Adipocyte (in vitro differentiated cells): ENCODE measurements at places on chromosomes 5 and 9.

DNA sequence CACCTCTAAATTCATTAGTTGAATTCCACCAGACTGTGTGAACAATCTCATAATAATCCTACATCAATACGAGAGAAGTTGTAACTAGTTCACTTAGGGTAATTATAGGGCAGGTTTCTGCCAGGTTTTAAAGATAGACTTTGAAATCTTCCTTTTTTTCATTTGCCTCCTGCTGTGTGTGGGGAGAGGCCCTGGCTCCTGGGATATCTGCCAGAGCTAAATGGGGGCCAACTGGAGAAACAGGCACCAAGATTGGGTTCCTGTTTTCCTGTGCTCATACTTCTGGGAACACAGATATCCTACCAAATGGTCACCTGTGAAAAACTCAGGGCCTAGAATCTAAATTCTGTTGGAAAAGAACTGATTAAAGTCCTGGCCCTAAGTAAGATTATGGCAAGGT lies 42.3 kb downstream of the SH3RF2 start:
- DNase-seq = no peak

DNA sequence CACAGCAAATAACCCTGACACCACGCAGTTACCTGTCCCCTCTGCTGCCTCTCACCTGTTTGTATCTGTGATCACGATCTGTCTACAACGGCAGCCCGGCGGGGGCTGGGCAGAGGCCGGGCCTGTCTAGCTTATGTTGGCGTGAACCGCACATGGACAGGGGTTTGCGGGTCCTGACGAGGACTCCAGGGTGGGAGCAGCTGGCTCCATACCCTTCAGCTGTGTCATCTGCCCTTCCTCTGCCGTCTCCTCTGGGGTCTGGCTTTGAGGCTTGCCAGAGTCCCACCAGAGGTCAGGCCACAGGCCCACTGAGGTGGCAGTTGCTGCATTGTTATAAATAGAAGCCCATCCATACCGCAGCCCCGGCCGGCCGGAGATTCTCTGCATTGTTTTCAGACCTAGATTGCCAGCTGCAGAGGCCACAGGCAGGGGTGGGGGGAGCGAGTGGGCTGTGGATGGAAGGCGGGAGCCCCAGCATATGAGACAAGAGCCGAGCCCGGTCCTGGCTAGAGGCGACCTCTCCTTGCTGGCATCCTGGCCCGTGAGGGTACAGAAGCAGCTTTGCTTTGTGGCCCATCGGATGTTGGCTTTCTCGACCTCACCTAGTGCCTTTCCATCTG lies 37.8 kb downstream of the FAM78A start:
- DNase-seq = peak; percentile 13

DNA sequence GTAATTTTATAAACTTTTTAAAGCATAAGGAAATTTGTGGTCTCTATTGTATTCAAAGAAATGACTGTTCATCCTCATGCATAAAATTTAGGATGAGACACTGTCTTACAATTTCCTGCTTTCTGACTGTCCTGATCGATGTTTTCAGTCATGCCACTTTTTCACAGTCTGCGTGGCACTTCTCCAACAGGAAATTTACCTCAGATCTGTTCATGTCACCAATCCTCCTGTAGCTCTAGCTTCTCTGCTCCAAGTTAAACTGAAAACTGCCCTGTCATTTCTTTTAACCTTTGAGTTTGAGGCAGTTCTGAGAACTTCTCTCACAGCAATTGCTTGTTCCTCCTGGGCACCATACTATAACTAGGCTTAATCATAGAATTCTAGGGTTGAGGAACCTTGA lies 455.1 kb downstream of the EFNA5 start:
- no peak for DNase-seq

- DNase-seq = no peak
Measured at GRCh38 chr9:112112941-112113681, 62.0 kb downstream of the SUSD1 start.

DNA sequence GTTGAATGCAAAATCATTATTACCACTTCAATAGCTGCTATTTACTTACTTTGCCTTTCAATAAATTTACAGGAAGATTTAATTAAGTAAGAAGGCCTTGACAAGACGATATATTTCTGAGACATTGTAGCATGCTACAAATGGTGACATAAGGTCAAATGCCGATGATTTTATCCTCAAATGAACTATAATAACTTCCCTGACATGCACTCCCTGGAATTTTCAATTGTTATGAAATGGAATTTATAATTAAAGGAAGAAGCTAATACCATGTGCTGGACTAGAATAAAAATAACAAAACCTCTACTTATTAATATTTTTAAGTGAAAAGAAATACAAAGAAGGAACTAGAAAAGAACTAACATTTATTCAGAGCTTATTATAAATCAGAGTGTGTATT lies 30.2 kb upstream of the ITGA1 start:
- no peak for DNase-seq

- no peak for DNase-seq
Measured at GRCh38 chr9:89412951-89413350, 85.0 kb downstream of the SEMA4D start.

DNA sequence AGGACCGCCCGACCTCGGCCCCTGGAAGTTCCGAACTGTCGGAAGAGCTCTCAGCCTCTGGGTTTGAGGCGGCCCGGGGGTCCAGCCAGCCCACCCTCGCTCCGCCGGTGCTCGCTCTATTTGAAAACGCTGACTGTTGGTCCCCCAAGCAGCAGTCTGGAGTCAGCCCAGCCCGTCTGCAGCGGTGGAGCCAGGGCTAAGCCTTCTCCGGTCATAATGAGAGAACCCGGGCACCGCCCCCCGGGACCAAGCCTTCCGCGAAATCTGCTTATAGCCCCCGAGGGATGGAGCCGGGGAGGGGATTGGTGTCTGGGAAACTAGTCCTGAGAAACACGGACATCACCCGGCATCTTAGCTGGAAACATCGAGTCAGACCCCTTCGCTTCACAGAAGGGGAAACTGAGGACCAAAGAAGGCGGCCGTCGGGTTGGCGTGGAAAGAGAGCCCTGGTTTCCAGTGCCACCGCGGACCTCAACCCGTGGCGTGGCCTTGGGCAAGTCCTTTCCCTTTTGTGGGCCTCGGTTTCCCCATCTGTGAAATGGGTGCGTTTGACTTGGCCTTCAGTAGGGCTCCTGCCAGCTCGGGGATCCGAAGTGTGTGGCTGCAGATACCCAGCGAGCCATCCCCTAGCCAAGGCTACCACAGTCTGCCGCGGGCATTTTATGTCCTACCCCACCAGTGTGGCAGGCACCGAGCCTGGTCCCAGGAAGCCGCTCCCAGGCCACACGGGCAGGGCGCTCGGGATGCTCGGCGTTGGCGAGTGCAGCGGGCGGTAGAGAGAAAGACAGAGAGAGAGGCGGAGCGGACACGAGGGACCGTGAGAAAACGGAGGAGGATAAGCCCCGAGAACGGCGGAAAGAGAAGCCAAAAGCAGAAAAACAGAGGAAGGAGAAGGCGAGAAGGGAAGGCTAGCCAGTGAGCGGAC lies 857 bp downstream of the ADAM19 start:
- peak; percentile 76 for DNase-seq

GRCh38 chr5:31733371-31733770 lies 94.4 kb downstream of the PDZD2 start:
- DNase-seq = no peak

- peak; percentile 46 for DNase-seq
Measured at GRCh38 chr9:93127395-93127911, 6.6 kb downstream of the NINJ1 start.

GRCh38 chr5:106454651-106455415 lies 1215.9 kb downstream of the EFNA5 start:
- peak; percentile 47 for DNase-seq

GRCh38 chr9:86515221-86515620 lies 161.0 kb upstream of the TUT7 start:
- no peak for DNase-seq

DNA sequence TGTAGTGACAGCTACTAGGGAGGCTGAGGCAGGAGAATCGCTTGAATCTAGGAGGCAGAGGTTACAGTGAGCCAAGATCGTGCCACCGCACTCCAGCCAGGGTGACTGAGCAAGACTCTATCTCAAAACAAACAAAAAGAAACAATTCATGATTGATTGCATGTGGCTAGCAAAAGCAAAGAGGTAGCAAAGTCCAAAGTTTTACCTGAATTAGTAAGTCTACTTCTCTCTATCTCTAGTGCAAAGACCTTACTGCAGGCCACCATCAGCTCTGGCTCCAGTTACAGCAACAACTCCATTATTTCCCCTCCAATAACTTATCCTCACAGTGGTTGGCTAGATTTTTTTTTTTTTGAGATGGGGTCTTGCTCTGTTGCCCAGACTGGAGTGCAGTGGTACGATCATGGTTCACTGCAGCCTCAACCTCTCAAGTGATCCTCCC lies 6.2 kb upstream of the SAR1B start:
- DNase-seq = no peak

DNA sequence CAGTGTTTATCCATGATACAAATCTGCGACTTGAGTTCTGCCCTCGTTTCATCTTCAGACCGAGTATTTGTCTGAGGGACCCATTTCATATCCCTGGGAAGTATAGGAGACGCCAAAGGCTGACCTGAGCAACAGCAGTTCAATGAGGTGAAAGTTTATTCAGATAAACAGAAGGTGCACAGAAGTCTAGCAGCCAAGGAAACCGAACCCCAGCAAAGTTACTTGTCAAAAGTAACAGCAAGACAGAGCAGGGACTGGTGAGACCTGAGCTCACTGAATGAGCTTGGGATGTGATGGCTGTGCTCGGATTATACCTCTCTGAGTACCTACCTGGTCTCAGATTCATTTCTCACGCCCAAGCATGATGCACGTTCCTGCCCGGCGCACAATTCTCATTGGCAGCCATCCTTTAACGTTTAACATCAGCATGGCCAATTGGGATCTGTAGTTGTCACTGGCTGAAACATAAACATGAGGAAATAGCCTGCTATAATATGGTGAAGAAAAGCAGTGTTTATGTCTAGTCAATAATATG lies 599 bp downstream of the LYRM7 start:
- DNase-seq = peak; percentile 5

DNA sequence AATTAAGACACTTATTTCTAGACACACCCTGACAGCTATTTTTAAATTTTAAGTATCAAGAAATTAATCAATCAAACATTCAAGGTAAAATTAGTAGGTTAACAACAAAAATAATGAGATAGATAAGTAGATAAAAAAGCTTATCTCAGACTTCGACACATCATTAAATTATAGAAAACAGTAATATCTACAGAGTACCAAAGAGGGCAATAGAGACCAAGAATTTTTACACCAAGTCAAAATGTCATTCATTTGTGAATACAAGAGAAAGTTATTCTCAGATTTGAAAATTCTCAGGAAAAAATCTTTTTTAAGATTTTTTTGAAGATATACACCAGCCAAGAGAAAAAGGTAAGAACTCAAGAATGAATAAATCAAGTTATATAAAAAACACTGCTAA lies 445.6 kb downstream of the ACTL7B start:
- no peak for DNase-seq

- DNase-seq = no peak
Measured at GRCh38 chr5:16066810-16067209, 112.8 kb downstream of the MARCHF11 start.

- DNase-seq = peak; percentile 46
Measured at GRCh38 chr9:33211695-33212393, 28.1 kb upstream of the SPINK4 start.

- DNase-seq = peak; percentile 26
Measured at GRCh38 chr5:104353371-104353770, 790.8 kb upstream of the NUDT12 start.
